ENCODE measurements at places on chromosomes 6 and 20.

DNA sequence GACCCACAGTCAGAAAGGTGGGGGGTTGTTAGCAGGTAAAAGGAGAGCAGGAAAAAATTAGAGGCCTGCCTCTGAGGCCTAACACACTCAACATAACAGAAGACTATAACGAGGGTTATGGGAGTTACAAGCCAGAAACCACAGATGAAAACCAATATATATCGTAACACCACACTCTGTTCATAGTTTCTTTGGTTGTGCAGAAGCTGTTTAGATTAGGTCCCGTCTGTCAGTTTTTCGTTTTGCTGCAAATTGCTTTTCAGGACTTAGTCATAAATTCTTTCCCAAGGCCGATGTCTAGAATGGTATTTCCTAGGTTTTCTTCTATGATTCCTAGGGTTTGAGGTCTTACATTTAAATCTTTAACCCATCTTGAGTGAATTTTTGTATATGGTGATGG is 3.7 kb upstream of the MAP3K5 start:
- no peak for DNase-seq

DNA sequence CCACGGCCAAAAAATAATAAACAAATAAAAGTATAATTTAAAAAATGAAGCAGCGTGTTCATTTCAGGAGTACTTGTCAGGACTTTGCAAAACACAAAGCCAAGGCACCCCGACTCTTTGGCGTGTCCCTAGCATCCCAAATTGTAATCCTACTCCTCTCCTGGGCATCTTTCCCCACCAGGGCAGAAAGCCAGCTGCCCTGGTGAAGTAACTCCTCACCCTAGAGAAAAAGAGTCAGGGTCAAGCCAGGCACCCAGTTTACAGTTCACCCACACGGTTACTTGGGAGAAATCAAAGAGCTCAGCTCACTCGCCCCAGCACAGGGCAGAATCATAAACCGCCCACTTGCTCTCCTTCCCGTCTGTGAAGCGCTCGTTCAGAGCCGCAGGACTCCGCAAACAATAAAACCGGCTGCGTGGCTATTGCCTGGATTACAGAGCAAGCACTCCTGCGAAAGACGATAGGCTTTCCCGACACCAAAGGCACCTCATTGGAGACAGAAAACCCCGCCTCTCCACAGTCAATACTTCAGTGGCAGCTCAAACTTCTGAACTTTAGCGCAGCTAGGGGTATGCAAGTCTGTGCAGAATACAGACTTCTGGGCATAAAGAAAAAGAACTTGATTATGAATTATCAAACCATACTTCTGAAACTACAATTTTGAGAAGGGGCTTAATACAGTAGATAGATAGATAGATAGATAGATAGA is 73.0 kb upstream of the NHSL1 start:
- DNase-seq, result peak; percentile 84

GRCh38 chr6:128412680-128413079 is 107.7 kb downstream of the PTPRK start:
- DNase-seq, result no peak

GRCh38 chr20:1272368-1273100 is 6.4 kb downstream of the SNPH start:
- DNase-seq, result no peak

DNA sequence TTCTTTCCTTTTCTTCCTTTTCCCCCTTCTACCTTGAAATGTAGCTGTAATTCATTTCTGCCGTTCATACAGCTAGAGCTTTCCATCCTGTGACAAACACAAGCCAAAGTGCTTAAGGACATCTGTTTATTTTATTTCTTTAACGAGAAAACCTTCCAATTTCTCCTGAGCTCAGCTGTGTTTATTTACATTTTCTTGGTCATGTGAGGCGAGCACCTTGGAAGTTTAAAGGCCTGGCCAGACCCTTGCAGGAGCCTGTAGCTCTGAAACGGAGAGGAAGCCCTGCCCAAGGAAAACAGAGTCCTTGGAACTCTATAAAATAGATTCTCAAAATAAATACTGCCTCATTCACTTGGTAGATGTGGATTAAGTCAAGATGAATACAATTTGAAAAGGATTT is 223.1 kb downstream of the EYA2 start:
- no peak for DNase-seq

- DNase-seq, result no peak
Observed at GRCh38 chr6:53446151-53446550, 97.4 kb upstream of the ELOVL5 start.

GRCh38 chr6:39901116-39901655 is 33.1 kb downstream of the MOCS1 start:
- DNase-seq, result no peak

DNA sequence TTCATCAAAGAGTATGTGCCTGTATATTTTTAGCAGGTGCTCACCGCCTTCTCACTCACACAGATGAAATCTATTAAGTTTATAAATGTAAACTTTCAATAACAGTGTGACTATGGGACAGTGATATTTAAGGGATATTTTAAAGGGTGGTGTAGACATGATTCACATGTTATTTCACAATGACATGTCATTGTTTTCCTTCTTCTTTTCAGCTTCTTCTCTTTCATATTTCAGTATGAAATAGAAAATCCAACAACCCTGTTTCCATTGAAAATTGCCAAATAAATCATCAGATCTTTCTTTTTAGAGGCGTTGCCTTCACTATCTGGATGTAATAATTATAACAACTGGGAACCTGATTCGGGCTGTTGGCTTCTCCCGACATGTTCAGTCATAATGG is 54.8 kb downstream of the PFDN4 start:
- no peak for DNase-seq

- DNase-seq, result no peak
Observed at GRCh38 chr6:81476881-81477280, 275.6 kb downstream of the TENT5A start.

- no peak for DNase-seq
Observed at GRCh38 chr20:37898233-37899104, 4.5 kb upstream of the VSTM2L start.

DNA sequence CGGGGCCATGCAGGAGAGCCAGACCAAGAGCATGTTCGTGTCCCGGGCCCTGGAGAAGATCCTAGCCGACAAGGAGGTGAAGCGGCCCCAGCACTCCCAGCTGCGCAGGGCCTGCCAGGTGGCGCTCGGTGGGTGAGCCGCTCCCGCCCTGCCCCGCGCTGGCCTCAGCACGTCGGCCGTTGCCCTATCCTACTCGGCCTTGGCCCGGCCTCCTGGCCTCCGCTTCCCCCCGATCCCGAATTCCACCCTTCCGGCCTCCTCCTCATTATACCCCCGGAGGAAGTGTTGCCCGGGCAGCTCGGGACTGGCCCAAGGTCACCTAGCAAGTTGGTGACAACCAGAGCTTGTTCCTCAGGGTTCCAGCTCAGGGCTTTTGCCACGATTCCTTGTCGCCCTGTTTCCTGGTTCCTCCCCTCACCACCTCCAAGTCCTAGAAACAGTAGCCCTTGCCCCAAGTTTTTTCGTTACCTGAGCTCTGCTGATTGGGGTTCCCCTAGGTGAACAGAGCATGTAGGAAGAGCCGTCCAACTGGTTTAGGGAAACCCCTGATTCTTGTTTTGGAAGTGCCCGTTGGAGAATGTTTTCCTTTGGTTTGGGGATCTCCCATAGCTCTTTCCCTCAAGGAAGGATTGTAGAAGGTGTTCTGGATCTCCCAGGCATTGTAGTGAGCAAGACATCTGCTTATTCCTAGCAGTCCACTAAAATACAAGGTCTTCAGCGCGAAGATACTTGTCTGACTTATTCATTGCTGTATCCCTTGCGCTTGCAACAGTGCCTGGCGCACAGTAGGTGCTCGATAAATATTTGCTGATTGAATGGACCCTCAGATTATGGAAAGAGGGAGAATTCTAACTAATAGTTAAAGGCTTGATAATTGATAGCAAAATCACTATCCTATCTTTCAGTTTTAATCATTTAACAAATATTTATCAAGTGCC is 641 bp downstream of the ARFGEF2 start:
- no peak for DNase-seq

GRCh38 chr6:19033683-19034082 is 646.5 kb downstream of the RNF144B start:
- no peak for DNase-seq

DNA sequence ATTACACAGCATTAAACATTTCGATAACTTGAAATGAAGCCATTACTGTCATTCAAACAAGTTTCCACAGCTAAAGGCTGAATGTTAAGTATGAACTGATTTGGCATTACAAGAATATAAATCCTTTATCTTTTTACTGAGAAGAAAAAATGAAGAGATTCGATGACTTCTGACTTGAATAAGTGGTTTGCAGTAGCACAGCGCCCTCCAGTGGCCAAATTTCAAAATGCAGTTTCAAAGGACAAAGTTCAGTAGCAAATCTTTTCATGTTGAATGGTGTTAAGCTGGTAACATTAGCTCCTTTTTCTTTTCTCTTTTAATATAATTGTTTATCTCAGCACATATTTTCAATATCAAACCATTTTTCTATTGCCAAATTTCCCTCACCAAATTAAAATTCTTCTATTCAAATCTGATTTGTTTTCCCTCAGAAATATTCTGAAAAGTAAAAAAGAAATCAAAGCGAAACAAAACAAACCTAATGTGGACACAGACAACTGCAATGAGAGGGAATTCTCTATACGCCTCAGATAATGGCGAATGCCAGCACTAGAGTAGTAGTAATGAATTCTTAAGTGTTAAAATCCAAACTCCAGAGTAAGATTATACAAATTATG is 145.7 kb downstream of the BTBD9 start:
- DNase-seq, result peak; percentile 15

- DNase-seq, result no peak
Observed at GRCh38 chr20:54267483-54268003, 59.7 kb downstream of the PFDN4 start.

- no peak for DNase-seq
Observed at GRCh38 chr6:153016846-153017245, 14.3 kb upstream of the MTRF1L start.

- no peak for DNase-seq
Observed at GRCh38 chr6:26556263-26557070, 18.3 kb downstream of the HMGN4 start.

GRCh38 chr6:150213301-150213700 is 70.5 kb downstream of the PPP1R14C start:
- DNase-seq, result no peak

GRCh38 chr6:17635568-17635967 is 35.5 kb downstream of the FAM8A1 start:
- no peak for DNase-seq

DNA sequence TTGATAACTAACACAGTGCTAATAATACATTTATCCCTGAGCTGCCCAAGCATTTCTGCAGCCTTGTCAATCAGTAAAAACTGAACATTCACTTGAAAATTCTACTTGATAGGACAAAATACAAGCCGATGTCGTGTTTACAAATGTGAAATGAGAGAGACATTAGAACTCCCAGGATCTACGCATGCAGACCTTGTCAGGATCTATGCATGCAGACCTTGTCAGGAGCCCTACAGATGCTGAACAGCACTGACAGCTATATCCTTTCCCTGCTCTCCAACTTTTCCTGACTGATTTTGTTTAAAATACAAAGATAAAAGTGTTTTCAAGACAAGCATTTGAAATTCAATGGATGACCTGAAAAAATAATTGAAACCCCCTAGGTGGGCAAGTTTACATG is 28.9 kb downstream of the INSM1 start:
- DNase-seq, result no peak

DNA sequence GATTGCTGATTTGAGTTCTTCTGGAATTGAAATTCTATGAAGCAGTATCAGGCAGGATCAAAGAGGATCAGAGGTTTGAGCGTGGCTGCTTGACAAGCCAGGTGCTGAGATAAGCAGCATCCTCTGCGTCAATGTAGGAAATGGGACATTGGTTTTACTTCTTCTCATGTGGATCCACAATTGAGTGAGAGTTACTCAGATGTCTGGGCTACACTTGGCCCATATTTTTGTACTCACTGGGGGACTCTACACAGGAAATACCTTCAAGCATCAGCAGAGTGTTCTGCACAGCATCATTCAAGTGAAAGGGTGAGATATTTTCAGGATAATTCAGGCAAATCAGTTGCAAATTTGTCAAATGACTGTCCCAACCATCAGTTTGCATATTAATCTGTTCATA is 613.9 kb upstream of the ARID1B start:
- DNase-seq, result no peak

GRCh38 chr6:28134015-28134414 is 7.7 kb upstream of the ZKSCAN8 start:
- DNase-seq, result no peak

GRCh38 chr6:128696691-128697689 is 176.6 kb upstream of the PTPRK start:
- DNase-seq, result no peak

- peak; percentile 1 for DNase-seq
Observed at GRCh38 chr20:25592135-25592852, 7.0 kb upstream of the NINL start.

GRCh38 chr20:50478162-50478990 is 31.8 kb upstream of the PTPN1 start:
- DNase-seq, result no peak

DNA sequence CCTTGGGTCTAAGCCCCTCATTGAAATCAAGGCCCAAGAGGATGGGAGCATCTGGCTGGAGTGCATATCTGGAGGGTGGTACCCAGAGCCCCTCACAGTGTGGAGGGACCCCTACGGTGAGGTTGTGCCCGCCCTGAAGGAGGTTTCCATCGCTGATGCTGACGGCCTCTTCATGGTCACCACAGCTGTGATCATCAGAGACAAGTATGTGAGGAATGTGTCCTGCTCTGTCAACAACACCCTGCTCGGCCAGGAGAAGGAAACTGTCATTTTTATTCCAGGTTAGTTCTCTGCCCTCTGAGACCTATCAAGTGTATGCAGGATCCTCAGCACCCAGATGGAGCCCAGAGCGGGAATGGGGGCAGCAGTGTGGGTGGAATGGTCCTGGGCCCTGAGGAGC is 5.1 kb downstream of the BTN2A2 start:
- DNase-seq, result no peak

DNA sequence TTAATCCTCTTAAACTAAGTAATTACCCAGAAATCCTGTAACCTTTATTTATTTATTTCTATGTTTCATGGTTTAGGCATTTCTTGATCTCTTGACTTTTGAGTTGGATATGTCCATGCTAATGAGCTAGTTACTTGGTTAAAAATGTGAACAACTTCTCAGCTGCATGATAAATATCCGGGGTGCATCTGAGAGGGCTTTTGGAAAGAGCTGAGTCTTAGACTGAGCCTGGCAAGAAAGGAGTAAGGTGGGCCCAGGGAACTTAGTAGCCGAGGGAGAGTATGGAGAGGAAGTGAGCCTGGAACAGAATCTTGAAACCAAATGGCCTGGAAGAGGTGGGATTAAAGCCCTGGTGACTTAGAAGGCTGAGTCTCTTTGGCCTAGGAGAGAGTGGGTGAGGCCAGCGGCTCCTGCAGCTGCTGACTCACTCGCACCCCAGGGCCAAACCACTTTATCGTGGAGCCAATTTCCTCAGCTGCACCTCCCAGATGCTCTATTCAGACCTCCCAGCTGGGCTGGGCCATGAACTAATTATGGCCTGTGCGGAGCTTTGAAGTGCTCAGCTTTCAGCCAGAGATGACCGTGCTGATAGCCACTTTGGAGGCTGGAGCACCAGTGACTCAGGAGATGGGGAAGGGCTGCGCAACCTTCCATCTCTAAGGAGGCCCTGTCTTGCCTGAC is 19.1 kb downstream of the TGM3 start:
- DNase-seq, result peak; percentile 7

DNA sequence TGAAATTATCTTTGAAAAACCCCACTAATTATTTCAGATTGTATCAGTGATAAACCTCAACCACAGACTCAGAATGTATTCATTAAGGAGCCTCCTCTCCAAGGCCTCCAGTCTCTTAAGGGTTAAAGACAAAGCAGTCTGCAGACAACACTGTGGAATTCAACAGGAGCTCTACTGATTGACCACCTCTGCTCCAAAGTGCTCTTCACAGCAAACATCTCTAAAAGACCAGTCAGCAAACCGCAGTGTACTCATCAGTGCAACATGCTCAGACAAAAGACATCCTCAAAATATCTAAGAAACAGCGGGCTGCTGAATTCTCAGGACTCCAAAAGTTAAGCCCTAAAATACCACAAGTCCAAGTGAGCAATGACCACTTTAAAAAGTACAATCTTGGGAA is 42.0 kb downstream of the UQCC1 start:
- no peak for DNase-seq

Data from NCI-H1092 (cell line).